Dorsolateral prefrontal cortex (tissue), 122 donors: ENCODE measurements at places on chromosomes 12 and 14. TPM values are rescaled to one million over a fixed set of nuclear protein-coding genes. Genes with fewer than 3 reads are reported as not detected.
A peak's percentile ranks its signal among the peaks of the same experiment; 100 is the strongest.

GRCh38 chr12:127911291-127911690, 355.7 kb upstream of the TMEM132C start:
- DNase-seq: no peak

- peak; percentile 75 for DNase-seq
Observed at GRCh38 chr12:49868952-49869815, 26.3 kb upstream of the BCDIN3D start.

The ERP27 gene
- total RNA-seq: 0.28 TPM

The CLEC4C gene
- not detected for total RNA-seq

The PRH2 gene
- total RNA-seq: not detected
